ENCODE measurements at places on chromosomes 6 and 20.

GRCh38 chr6:105510746-105511145 is 107.9 kb upstream of the PREP start:
- DNase-seq = no peak

- DNase-seq = no peak
These were observed 257.6 kb downstream of the ANKRD60 start for GRCh38 chr20:57970856-57971255.

GRCh38 chr6:142712231-142712630 is 232.7 kb downstream of the HIVEP2 start:
- DNase-seq = no peak

GRCh38 chr20:14488756-14489479 is 151.5 kb upstream of the FLRT3 start:
- no peak for DNase-seq

- no peak for DNase-seq
These were observed 38.6 kb upstream of the IRF4 start for GRCh38 chr6:352896-353470.

GRCh38 chr6:169724494-169725124 is at the start of gene PHF10:
TSS of gene PHF10 (minus strand) at chr6:169724500. CDS start at chr6:169723931, 569 bp downstream.
- peak; percentile 60 for DNase-seq

DNA sequence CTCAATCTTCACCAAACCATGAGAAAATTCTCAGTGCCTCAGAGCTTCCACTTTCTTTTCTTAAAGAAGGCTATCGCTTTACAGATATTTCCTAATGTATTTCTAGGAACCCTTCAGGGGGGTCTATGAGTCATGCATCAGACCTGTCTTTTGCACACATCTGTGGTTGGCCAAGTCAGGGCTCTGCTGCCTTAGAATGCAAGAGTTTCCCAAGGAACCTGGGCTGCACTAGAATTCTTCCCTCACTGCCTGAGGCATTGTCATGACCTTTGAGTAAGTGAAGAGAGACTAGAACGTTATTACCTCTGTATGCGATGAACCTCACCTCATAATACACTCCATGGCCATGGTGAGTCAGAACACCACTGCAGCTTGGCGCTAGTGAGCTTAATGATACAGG is 365.0 kb upstream of the ID4 start:
- DNase-seq = no peak

- DNase-seq = no peak
These were observed 99.9 kb downstream of the PRND start for GRCh38 chr20:4821590-4821989.

GRCh38 chr6:33168639-33169038 is 23.6 kb downstream of the COL11A2 start:
- no peak for DNase-seq

DNA sequence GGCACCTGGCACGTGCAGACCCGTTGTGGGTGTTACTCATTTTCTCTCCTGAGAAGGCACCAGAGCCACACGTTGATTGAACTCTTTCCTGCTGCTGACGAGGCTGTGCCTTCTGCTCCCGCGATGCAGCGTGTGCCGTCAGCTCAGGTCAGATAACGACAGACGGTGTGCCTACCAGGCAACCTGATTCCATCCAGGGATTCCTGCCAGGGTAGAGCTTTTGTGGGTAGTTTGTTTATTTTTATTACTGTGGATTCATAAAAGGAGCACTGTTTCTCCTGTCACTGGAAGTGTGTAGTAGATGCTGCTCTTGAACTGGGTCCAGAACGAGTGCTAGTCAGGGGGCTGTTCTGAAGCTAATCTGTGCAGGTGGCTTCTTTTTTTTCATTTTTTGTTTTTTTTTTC is 20.7 kb downstream of the PRPF6 start:
- DNase-seq = no peak

- no peak for DNase-seq
These were observed 137.4 kb downstream of the TFAP2C start for GRCh38 chr20:56766528-56766927.

DNA sequence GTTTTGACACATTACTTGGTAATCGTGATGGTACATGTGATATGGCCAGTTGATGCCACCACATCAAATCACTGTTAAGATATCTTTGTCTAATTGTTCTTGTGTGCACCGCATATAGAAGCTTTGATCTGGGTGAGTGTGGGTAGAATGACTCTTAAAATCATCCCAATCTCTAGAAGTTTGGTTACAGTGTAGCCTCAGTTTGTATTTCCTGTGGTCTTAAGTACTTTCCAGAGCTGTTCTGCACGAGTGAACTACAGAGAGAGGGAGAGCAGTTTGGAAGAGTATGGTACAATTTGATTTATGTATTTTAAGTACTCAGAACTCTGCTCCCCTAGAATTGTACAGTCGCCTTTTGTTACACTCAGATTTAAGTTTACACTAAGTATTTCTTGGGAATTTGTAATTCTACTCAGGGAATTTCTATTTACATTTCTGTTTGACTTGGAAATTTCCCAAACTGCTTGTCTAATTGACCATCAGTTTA is 37.5 kb downstream of the SNX9 start:
- DNase-seq = no peak

DNA sequence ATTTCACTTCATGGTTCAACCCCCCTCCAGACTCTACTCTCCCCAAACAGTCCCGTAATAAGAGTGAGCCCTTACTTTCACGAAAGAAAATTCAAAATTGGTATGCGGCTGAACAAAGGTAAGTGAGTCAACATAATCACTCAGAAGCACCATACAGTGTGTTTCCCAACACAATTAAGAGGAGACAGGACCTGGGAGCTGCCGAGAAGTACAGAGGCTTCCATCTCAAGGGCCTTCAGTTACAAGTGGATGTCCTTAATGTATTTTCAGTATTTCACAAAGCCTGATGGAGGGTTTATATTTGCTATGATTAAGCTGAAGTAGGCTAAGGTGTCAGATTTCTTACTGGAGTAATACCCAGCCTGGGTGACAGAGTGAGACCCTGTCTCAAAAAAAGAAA is 51.1 kb downstream of the MYO6 start:
- no peak for DNase-seq

DNA sequence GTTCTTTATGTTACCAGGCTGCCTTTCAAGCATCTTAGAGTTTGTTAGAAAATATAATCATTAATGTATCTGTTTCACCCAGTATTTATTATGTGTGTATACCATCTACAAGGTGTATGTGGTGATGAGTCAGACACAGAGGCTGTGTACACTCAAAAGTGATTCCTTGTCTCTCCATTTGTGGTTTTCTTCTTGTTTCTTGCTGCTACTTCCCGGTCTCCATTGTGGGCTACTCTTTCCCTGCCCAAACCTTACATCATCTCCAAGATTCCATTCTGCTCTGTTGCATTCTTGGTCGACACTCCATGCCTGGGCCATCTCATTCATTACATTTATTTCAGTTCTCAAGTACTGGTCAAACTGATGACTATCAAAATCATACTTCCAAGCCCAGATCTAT is 182.2 kb upstream of the STXBP5 start:
- no peak for DNase-seq

DNA sequence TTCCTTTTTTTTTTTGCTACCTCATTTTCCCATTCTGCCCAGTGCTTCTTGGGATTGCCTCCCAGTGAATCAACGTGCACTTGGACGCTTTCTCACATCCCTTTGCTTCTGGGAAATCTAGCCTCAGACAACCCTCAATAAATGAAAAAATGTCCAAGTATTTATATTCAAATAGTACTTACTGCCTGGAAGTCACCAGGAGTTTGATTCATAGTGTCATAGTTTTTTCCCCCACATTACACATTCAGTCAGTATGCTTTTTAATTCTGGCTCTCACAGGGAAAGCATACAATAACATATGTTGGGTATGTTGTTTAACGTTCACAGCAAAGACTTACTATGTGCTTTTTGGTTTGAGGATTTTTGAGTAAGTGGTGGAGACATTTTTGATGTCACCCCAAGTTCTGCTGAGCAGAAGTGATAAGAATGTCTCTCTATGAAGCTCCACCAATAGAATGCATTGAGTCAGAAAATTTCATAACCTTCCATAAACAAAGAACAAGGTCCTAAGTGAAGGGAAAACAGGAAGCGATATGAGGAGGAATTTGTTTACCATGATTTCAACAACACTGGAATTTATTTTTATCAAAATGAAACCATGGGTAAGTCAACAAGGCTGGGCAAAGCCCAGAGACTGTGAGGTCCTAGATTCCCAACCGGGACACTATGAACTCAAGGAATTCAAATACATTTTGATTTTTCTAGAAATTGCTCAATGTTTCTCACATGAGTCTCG is 301.2 kb upstream of the BMP2 start:
- no peak for DNase-seq

GRCh38 chr20:49597825-49598395 is 30.0 kb upstream of the PTGIS start:
- DNase-seq = no peak

DNA sequence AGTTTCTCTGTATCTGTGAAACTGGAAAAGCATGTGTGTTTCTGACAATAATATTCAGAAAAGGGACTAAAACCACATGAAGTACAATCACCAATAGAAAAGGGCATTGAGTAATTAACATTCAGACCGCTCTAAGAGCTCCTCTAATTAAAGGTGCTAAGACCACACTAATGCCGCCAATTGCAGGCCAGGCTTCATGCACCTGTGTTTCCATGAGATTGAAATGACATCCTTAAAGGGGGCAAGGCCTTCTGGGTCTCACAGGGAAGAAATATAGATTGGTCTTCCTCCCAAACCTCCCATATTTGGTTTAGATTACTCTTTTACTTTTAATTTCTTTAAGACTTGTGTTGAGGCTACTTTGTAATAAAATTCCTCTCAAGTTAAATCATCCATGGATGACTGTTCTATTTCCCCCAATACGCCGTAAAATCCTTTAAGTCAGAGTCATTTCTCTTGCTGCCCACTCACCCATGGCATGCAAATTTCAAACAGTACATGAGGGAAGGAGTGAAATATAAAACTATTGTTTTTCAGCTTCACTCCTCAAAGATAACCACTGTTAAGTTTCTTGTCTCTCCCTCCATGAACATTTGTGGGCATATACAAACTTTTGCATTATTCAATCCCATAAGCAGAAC is 110.6 kb downstream of the UBE3D start:
- no peak for DNase-seq

GRCh38 chr6:5034328-5034727 is 30.5 kb upstream of the RPP40 start:
- DNase-seq = no peak

DNA sequence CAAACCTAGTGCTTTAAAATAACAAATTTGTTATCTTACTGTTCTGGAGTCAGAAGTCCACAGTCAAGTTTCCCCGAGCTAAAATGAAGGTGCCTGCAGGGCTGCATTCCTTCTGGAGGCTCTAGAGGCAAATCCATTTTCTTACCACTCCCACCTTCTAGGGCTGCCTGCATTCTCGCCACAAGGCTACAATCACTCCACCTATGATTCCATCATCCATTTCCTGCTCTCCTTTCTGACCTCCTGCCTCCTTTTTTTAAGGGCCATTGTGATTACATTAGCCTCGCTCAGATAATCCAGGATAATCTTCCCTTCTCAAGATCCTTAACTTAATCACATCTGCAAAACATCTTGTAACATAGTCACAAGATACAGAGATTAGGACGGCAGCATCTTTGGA is 42.4 kb upstream of the SIRT5 start:
- no peak for DNase-seq

GRCh38 chr6:39558591-39559190 is 166.5 kb downstream of the KIF6 start:
- DNase-seq = no peak
